ENCODE measurements at places on chromosomes 16 and 17.

GRCh38 chr16:29978564-29979270 lies 5.0 kb downstream of the TAOK2 start:
- no peak for DNase-seq

- peak; percentile 41 for DNase-seq
Observed at GRCh38 chr17:56737421-56738161, 96.1 kb downstream of the C17orf67 start.

GRCh38 chr17:12088035-12088434 lies 67.4 kb downstream of the MAP2K4 start:
- DNase-seq: no peak

GRCh38 chr17:72922219-72922618 lies 170.3 kb downstream of the SLC39A11 start:
- no peak for DNase-seq

DNA sequence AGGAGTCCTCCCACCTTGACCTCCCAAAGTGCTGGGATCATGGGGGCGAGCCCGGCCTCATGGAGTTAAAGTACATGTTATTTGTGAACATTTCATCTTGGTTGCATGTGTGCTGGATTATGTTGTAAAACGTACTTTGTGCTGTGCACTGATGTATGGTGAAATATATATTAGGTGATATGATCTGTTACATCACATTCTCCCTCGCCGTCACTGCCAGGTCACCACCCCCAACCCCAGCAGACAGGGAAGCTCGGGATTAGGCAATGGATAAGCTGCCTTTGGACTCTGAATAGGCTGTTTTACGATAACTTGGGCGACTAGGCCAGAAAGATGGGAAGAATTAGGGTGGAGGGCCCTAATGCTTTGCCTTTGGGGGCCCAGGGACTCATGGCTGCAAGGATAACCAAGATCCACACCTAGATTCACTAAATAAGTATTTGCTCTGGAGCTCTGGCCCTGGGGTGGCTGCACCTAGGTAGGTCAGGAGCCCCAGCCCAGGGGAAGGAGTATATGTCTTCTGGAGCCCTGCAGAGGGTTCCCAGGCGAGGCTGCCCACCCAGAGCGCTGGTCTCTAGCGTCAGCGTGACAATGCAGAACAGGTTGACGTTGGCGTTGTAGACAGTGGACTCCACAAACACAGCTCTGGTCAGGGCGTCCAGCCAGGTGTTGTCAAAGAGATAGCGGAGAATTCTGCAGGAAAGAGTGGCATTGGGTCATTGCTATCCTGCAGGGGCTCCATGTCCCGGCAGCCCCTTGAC lies 27.1 kb upstream of the GCSH start:
- DNase-seq: no peak

DNA sequence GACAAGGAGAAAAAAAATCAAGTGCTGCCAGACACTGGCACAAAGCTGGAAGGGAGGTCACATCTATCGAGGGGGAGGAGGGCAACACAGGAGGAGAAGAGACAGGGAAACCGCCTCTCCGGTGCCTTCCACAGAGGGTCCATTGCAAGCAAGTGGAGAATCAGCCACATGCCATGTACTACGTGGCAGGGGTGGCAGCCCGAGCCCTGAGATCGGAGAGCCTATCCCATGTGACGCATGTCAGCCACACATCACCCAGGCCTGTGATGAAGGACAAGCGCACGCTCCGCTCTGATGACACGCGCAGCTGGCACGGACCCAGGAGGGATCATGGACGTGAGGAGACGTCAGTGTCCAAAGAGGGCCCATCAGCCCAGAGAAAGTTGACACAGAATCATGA lies 30.1 kb downstream of the ADCY9 start:
- no peak for DNase-seq

Measured in cardiac fibroblast (primary cell).